ENCODE measurements at places on chromosomes 11 and 22.

- no peak for DNase-seq
Observed at GRCh38 chr11:70853068-70853769, 399.2 kb downstream of the SHANK2 start.

DNA sequence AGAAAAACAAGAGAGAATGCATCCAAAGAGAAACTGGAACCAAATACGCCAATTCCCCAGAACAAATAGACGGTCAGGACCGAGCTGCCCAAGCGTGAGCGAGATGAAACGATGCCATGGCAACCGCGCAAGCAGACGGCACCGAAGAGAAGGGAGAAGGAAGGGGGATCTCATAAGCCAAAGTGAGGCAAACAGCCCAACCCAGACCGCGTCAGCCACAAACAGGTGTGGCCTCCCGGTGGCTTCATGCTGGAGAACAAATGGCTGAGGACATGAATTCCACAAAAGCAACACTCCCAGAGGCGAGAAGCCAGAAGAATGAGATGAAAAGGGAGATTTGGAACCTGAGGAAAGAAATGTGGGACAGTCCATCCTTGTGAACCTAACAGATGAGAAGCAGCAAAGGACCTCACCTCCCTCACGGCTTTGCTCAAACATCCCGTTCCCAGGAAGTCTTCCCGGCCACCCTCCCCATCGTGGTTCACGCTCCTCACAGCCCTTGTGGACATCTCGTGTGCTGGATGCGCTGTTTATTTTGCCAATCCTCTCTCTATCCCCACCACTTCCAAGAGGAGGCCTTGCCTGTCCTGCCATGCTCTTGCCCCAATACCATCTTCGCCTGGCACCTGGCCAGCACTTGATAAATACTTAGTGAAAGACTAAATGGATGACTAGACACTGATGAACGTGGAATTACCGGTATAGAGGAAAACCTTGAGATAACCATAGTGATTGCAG is 89.1 kb upstream of the RTL6 start:
- DNase-seq = peak; percentile 44

GRCh38 chr22:37276776-37277175 is 5.5 kb upstream of the CYTH4 start:
- DNase-seq = no peak

DNA sequence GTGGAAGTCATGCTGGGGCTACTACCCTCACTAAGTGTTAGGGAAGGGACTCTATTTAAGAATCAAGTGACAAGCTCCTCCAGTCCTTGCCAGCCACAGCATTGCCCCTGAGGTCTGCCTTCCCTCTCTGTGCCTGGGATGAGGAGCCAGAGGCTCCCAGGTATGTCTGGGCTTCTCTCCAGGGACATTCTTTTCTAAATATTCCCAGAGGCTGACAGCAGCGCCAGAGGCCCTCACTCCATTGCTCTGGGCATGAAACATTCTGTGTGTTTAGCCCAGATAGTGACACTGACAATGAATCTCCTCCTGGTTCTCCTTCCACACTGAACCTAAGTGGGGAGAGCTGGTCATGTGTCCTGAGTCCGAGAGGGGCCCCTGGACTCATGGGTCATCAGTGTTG is 2.2 kb downstream of the OR51E1 start:
- DNase-seq = no peak

GRCh38 chr11:67654225-67654624 is 3.7 kb upstream of the ACY3 start:
- DNase-seq = no peak

DNA sequence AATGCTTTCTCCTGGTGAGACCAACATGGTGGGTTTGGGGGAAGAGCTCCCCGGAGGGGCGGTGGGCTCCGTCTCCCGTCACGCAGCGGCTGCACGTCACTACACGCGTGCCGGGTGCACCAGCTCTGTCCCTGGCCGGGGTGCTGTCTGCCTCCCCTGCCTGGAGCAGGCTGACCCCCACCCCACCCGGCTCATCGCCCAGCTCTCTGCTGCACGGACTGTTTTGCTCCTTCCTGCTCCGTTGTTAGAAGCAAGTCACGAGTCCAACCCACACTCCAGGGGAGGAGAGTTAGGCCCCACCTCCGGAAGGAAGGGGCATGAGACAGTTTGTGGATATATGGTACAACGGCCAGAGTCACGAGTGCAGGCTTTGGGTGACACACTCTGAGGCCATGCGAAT is 364.9 kb downstream of the BRD1 start:
- no peak for DNase-seq

DNA sequence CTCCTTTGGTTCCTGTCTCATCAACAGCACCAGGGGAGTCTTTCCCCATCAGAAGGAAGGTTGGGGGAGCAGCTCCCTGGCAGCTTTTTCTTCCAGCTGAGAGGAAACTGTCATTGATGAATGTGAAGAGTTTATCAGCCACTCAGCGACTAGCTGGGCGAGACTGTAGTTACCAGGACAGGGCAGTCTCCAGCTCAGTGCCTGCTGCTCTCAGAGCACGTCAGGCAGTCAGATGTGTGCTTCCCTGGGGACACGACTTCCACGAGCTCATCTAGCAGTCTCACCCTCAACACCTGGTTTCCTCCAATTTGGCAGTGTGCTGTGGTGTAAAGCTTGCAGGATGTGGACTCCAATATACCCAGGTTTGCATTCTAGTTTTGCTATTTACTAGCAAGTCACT is 12.5 kb upstream of the C1QTNF4 start:
- DNase-seq = no peak

DNA sequence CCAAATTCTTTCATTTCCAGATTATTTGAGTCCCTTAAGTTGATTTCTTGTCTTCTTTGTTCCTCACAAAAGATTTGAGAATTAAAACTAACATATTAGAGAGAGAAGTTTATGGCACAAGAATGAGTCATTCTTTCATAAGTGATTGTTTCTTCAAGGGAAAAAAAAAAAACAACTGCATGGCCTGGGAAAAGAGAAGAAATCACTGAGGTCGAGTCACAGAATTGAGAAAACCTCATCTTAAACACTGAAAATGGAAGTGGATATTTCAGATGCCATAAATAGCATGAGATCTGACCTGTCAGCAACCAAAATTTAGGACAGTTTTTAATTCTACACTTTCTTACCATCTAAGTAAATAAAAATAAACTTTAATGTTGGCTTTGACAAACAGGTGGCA is 87.2 kb downstream of the CWF19L2 start:
- DNase-seq = no peak

DNA sequence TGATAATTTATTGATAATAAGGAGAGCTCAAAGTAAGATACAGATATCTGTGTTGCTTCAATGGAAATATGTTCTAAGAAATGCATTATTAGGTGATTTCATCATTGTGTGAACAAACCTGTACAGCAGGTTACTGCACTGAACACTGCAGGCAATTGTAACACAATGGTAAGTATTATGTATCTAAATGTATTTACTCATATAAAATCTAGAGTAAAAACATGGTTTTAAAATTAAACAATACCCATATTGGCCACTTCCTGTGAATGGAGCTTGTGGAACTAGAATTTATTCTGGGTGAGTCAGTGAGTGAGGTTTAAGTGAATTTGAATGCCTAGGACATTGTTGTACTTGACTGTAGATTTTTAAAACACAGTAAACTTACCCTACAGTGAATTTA is 722.9 kb upstream of the RAG2 start:
- DNase-seq = no peak

- no peak for DNase-seq
Observed at GRCh38 chr11:4932751-4933150, 8.6 kb upstream of the OR51G1 start.

- DNase-seq = peak; percentile 4
Observed at GRCh38 chr22:22558972-22559603, at the start of gene PRAME. Gene PRAME (minus strand): TSS chr22:22559265. CDS start chr22:22556832, 2,433 bp downstream.

DNA sequence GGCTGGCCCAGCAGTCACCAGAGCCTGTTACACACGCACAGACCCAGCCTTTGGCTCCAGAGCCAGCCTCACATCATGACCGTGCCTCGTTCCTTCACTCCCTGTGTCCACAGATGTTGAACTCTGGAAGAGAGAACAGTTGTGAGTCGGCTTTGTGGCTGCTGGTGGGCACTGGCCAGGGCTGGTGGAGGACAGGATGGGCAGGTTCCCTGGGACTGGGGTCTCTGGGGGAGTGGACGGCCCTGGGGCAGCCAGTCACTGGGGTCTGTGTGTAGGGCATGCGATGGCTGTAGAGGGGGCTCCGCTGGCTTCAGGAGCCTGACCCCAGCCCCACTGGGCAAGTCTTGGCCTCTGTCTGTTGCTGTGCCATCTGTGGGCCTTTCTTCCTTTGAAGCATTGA is 1070.1 kb downstream of the BRD1 start:
- no peak for DNase-seq

GRCh38 chr11:65879617-65880016 is at the start of gene CTSW:
Gene CTSW (plus strand): TSS chr11:65879837. CDS start chr11:65879855, 18 bp downstream.
- no peak for DNase-seq

- DNase-seq = no peak
Observed at GRCh38 chr22:29623059-29623458, 19.6 kb downstream of the NF2 start.

DNA sequence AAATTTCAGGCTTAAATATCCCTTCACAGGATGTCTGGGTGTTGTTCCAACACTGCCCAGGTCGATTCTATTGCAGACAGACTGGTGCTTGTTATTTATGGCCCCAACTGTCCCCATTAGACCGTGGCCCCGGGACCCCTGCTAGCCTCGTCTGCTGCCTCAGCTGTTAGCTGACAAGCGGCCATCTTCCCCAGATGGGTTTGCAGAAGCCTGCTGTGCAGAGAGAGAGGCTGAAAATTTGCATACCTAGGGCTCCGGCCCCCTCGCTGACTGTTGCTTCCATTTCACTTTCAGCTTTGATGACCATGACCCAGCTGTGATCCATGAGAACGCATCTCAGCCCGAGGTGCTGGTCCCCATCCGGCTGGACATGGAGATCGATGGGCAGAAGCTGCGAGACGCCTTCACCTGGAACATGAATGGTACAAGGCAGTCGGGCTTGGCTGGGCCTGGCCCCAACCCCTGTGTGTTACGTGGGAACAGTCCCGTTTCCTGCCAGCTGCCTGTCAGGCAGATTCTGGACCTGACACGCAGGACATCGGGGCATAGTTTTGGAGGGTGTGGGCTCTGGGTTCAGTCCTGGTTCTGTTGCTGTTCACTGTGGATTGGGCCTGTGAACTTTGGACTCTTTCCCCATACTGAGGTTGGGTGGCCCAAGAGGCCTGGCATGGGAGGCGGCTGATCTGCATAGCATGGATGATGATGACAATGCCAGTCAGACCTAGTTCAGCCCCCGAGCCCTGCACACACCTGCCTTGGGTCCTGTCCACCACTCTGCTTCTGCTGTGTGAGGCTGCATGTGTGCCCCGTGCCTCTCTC is 16.4 kb downstream of the SMARCB1 start:
- no peak for DNase-seq

DNA sequence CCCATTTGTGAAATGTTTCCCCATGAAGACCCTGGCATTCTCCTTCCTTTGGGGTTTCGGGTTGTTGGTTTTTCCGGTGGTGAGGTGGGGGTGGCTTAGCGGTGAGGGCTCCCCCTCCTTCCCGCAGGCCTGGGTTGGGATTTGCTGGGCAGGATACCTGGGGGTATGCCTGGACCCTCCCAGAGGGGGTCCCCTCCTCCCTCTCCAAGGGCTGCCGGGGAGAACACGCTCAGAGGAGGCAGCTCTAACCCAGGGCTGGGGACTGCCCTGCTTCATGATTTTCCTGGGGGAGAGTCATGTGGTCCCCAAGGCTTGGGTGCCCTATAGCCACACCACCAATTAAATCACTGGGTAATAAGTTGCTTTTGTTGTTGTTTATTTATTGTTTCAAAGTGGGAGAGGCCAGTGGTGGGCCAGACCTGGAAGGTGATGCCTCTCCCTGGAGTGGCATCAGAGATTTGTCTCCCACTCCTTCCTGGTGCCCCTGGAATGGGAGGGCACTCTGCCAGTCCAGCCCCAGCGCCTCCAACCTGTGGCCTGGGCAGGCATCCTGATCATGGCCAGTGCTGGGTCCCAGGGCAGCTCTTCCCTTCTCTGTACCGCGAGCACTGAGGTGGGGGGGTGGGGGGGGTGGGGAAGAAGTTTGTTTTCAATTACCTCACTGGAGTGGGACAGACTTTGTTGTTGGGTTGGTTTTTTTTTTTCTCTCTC is 1.3 kb upstream of the CLCF1 start:
- no peak for DNase-seq

DNA sequence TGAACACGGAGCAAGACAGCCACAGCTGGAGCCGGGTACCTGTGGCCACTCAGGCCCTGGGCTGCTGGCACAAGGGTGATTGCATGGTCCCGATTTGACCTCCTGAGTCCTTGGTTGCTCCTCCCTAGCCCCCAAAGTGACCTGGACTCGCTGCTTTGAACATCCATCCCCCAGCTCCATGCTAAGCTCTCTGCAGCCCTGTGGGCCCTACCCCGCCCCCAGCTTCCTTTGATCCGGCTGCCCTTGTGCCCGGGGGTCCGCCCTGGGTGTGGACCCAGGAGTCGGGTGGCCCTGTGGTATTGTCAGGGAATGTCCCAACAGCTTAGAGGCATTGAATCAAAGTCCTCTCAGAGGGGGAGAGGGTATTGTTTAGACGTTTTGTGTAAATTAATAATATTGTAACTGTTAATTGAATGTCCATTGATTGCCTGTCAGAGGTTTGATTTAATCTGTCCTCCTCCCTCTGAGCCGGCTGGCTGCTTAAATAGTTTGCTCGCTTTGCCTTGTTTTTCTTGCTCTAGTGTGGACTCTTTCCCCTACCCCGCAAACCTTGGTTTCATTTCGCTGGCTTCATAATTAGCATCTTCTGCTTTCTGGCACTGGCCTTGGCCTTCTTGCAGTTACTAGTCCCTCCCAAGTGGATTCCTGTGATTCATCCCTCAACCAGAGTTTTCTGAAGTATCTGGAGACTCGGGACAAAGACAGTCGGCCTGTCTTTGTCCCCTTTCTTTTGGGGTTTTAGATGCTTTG is 20.7 kb downstream of the GRIK4 start:
- DNase-seq = no peak

GRCh38 chr11:119694334-119694733 is 34.7 kb downstream of the NECTIN1 start:
- no peak for DNase-seq

- no peak for DNase-seq
Observed at GRCh38 chr11:72075109-72075508, 5.2 kb downstream of the NUMA1 start.

- no peak for DNase-seq
Observed at GRCh38 chr11:102157219-102157618, 47.0 kb downstream of the YAP1 start.

DNA sequence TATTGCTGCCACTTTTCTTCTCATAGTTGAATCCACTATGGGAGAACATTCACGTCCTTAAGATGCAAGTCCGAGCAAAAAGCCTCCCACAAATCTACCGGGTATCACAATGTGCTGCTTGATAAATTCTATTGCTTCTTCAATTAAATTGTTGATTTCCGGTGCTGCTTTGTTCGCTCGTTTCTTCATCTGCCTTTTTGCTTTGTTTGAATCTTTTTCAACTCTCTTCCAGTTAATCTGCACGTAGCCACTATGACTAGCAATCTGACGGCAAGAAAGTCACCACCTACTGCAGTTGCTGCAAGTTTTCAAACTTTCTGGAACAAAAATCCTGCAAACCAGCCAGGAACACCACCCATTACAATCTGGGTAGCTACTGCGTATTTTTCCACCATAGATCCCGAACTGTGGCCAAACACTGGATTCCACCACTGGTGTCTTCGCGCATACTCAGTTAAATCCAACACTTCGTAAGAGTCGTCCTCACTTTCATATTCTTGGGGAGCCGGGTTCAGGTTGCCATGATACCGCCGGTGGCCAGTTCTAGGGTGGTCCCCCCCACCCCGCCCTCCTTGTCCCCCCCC is 59.1 kb downstream of the CLMP start:
- no peak for DNase-seq
